ENCODE measurements at places on chromosomes 1 and 21.

DNA sequence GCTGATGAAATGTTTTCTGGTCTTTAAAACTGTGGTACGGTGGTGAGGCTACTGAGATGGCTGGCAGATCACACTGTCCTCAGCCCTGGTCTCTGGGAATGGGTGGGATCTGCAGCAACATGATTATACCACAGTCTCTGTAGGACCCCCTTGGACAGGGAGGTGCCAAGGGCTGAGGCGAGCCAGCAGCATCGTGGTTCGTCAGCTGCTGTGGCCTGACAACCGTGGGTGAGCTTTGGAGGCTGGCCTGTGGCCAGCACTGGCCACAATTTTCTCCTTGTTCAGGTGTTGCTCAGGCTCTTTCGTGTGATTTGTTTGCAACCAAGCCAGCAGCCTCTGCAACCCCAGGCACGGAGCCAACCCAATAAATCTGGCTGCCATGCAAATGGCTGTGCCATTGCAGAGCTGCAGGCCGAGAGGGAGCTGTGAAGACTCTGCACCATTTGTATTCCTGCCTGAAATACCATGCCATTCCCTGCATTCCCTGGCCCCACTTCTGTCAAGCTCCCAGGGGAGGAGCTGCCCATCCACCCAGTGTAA is 70.9 kb downstream of the PCP4 start:
- no peak for DNase-seq

DNA sequence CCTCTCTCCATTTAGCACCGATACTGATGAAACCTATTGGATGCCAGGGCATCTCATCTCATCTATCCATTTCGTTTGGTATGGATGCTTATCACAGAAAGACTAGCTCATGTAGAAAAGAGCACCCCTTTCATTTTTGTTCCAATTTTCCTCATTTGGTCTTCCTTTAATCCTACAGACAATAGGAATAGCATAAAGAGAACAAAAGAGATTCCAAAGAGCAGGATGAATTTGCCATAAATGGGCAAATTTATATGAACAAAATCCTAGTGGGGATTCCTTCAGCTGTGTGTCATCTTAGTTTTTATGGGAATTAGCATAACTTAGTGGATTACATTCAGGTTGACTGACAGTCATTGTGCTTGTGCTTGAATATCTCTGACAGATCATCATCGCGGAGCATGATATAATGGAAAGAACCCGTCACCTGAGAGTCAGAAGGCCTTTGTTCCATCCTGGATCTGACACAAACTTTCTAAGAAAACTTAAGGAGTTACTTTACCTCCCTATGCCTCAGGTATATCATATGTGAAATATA is 777.5 kb upstream of the ADGRL2 start:
- no peak for DNase-seq

GRCh38 chr21:28801906-28802305 is 190.8 kb downstream of the LTN1 start:
- no peak for DNase-seq

DNA sequence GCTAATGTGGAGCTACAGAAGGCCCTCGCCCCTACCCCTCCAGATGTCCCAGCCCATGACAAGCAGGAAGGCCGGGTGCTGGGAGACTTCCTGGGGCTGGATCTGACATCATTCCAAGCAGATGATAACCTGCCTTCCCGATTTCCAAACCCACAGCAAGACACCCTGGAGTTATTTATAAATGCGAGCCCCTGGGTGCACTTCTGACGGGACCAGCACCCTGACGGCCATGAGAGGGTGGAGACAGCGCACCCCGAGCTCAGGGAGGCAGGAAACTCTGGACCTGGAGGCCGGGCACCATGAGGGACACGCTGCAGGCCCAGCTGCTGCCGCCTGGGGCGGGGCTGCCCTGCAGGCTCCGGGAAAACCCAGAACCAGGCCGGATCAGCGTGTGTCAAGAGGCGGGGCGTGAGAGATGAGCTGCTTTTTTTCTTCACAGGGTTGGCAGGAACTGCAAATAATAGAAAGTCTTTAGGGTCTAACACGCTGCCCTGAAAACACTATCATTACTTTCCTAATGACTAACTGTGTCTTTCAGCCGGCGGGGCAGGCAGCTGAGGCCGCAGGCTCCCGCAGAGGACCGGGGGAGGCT is 2.5 kb upstream of the PCBP3 start:
- DNase-seq, result no peak

DNA sequence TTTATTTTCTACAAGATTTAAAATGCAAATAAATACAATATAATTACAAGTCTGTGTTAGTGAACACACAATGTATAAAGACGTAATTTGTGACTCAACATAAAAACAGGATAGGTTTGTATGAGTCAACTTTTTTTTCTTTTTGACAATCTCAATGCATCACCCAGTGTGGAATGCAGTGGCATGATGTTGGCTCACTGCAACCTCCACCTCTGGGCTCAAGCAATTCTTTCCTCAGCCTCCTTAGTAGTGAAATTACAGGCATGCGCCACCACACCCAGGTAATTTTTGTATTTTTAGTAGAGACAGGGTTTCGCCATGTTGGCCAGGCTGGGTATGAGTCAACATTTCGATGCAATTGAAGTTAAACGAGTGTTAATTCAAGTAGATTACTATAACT is 5.9 kb upstream of the SPRR2E start:
- DNase-seq, result no peak

DNA sequence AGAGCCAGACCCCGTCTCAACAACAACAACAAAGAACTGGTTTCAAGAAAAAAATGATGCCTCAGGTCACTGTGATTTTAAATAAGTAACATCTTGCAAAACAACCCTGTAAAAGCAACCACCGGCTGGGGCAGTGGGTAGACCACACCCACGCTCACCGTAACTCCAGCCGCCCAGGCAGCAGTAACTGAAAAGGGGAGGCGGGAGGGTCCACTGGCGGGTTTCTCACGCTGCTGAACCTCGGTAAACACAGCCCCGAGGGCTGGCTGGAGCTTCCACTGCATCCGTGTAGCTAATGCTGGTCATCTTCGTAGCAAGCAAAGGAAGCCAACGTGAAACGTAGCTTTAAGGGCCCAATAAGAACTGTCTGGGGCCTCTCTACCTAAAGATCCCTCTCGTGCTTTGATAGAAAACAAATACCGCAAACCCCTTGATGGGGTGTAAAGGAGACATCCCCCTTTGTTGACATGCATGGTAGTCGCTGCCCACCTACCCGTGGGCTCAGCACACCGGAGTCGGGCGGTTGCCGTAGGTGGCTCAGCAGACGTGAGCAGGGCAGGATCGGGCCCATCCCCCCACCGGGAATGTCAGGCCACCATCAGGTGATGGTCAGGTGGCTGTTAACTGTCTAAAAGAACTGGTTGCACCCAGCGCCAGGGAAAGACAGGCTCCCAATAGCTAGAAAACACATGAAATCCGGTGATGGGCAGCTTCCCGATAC is 4.2 kb downstream of the C1orf159 start:
- DNase-seq, result no peak

DNA sequence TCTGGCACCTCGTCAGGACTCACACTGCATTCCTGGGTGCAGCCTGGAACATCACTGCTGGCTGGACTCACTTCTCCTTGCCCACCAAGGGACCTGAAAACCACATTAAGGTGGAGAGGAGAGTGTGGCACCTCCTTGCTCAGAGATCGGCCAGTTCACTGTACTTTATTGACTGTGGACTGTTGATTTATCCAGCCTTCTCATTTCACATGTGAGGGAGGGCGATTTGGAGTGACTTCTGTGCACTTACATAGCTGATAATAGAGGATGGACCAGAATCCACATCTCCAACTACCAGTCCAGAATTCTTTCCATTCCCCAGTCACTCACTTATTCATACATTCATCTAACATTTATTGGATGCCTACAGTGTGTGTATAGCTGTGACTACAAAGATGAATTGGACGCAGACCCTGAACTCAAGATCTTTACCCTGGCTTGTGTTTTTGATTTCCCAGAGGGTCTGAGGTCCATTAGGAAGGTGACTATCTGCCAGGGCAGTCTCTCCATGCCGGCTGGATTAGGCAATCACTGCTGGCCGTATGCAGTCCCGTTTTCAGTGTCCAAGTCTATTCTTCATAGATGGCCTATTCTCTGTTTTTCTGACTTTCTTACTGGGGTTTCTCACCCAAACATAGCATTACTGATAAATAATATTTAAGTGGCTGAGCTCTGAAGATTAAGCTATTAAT is 233.5 kb upstream of the SGIP1 start:
- DNase-seq, result no peak

DNA sequence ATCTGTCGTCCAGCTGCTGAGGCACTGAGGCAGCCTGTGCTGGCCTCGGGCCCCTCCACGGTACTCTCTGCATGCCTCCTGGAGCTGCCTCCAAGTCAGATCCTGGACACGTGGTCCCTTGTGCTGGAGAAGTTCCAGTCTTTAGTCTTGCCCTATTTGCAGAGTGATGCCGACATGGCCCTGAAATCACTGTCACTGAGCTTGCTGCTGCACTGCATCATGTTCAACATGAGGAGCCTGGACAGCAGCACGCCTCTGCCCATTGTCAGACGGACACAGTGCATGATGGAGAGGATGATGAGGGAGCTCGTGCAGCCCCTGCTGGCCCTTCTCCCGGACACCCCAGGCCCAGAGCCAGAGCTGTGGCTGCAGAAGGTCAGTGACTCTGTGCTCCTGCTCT is 10.0 kb downstream of the URB2 start:
- no peak for DNase-seq

DNA sequence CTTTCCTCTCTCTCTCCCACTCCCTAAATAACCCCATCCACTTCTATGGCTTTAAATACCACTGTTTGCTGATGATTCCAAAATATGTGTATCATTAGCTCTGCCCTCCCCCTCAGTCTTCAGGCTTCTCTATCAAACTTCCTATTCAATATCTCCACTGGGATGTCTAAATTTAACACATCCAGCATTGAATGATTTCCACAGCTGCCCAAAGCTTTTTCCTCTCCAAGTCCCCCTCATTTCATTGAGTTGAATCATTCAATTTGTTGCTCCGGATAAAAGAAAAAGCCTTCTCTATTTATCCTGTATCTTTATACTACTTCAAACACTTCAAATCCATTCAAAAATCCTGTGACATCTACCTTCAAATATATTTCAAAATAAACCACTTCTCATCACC is 225.0 kb downstream of the SEC16B start:
- DNase-seq, result no peak

DNA sequence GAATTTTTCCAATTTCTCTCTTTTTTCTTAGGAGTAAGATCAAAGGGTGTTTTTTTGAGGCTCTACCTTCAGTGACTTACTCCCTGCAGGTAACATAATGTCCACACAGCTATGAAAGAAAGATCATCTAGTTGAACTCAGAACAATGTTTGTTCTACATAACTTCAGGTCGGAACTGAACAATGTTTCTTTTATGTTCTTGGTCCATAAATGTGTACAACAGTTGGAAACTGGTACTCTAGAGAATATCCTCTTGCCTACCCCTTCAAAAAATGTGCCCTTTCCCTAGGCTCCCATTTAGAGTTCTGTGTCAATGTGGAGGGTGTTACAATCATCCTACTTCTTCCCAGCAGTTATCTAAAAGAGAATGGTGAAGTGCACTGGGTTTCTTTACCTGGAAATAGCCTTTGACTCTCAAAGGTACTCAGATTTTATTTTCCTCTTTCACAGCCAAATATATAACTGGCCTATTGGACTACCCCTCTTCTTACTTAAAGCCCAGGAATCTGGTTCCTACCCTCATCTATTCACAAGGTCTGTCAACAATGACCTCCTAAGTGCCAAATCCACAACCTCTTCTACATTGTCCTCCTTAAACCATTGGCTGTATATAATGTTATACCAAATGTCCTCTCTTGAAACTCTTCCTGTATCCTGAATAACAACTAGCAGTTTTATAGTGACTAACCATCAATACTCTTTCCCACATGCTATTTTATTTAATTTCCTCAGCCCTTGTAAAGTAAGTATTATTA is 42.3 kb downstream of the CD58 start:
- no peak for DNase-seq

GRCh38 chr1:114390361-114390760 is 120.6 kb downstream of the TRIM33 start:
- DNase-seq, result no peak

DNA sequence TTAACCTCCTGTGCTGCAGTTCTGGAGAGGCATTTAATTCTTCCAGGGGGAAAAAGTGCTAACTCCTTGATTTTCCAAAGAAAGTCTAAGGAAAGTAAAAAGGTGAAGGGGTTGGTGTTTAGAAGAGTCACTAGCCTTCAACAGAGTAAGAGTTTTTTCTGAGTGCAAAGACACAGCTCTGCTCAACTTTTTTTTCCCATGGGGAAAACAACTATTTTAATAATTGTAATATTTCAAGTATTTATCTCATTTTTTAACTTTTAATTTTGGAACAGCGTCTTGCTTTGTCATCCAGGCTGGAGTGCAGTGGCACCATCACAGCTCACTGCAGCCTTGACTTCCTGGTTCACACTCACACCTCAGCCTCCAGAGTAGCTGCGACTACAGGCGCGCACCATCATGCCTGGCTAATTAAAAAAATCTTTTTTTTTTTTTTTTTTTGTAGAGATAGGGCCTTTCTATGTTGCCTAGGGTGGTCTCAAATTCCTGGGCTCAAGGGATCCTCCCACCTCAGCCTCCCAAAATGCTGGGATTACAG is 202.6 kb downstream of the APP start:
- DNase-seq, result no peak

DNA sequence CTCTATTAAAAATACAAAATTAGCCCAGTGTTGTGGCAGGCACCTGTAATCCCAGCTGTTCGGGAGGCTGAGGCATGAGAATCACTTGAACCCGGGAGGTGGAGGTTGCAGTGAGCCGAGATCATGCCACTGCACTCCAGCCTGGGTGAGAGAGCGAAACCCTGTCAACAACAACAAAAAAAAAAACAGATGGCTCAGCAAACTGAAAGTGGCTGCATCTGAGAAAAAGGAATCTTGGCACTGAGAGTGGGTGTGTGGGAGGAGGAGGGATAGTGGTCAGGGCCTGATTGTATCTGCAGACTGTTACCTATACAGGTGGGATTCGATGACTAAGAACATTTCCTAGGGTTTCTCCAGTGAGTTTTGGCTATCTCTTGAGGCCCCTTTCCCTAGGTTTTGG is 122.2 kb upstream of the BARHL2 start:
- DNase-seq, result no peak

- no peak for DNase-seq
Measured at GRCh38 chr21:44751186-44751798, 39.9 kb upstream of the TSPEAR start.

- DNase-seq, result no peak
Measured at GRCh38 chr1:41799723-41800122, 119.0 kb downstream of the HIVEP3 start.

DNA sequence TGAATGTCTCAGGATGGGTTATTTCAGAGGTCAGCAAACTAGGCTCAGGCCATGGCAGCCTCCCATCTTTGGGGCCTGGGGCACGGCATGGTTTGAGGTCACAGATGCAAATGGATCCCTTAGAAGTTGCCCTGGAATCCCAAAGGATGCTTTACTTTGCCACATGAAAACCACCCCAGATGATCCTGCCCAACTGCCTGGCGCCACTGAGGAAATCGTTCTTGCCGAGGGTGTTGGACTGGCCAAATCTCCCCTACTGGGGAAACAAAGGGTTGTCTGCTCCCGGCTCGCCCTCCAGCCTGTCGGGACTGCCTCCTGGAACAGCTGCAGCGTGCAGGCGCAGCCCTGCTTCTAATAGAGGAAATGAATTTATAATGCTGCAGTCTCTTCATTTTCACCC is 173.0 kb upstream of the LMO4 start:
- no peak for DNase-seq

GRCh38 chr1:21669258-21670058 is at the start of gene RAP1GAP:
RAP1GAP (minus strand) TSS chr1:21669357; CDS start chr1:21620032, 49,325 bp downstream.
- no peak for DNase-seq

- DNase-seq, result no peak
Measured at GRCh38 chr1:200528858-200529606, 91.5 kb downstream of the KIF14 start.

All from cortex of kidney (tissue), 1 donor.